ENCODE measurements at places on chromosomes 11 and 22. TPM values are rescaled to one million over a fixed set of nuclear protein-coding genes. Genes with fewer than 3 reads are reported as not detected.

The IMMP1L gene
- total RNA-seq = 11.3 TPM

The CCDC157 gene
- total RNA-seq = 4.2 TPM

The PSMA1 gene
- 72.4 TPM for total RNA-seq

The CASP5 gene
- total RNA-seq = not detected

The MISFA gene
- total RNA-seq = not detected

DNA sequence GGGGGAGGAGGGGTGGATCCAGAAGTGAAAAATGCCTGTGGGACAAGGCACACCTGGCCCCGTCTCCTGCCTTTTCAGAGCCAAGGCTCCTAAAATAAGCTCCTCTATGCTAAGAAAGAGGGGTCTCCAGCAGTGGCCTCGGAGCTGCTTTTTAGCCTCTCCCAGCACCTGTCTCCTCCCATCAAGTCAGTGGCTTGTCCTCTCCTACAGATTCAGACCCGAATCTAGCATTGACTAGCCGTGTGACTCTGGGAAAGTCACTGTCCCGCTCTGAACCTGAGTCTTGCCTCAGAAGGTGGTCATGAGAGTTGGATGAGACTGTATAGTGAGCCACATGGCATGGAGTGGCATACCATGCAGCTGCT, 90.8 kb upstream of the THY1 start:
- no peaks in the 10 kb centered on the region for H3K27me3 ChIP-seq
- no peak overlapping the region for H3K4me3 ChIP-seq
- no peaks in the 10 kb centered on the region for H3K4me1 ChIP-seq

DNA sequence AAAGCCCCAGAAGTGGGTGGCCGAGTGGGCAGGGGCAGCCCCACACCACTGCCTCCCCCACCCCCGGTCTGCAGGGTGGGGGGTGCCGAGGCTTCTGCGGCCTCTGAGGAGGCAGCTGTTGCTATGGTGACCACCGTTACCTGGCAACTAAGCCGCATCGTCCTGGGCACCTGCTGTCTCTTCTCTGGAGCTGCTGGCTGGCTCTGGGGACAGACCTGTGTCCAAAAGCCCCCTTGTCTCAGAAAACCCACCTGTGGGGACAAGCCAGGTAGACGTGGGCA, 79.9 kb upstream of the PRR5 start:
- DNase-seq = no peak
- no peak overlapping the region for H3K27ac ChIP-seq
- H3K4me1 ChIP-seq = no peaks in the 10 kb centered on the region
- no peak overlapping the region for H3K4me3 ChIP-seq
- no peaks in the 10 kb centered on the region for H3K36me3 ChIP-seq
- H3K27me3 ChIP-seq = no peaks in the 10 kb centered on the region

DNA sequence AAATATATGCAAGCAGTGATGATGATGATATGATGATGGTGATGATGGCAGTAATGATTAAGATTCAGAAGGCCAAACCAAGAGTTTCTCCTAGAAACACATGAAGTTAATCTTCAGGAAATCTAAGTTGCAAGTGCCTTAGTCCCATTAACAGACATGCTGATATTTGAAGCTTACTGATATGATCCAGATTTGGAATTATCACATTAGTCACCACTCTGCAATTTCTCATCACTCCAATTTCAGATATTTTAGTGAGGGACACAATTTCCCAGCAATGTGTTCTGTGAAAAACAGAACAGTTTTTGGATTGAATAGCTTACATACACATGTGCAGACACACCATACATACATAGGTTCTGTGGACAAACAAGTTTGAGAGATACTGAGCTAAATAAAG, 411.4 kb upstream of the FAT3 start:
- no peaks in the 10 kb centered on the region for H3K27me3 ChIP-seq
- H3K4me1 ChIP-seq = no peaks in the 10 kb centered on the region
- H3K4me3 ChIP-seq = no peak overlapping the region
- no peak overlapping the region for H3K27ac ChIP-seq

GRCh38 chr11:17385926-17386325, 2.5 kb downstream of the KCNJ11 start:
- H3K27me3 ChIP-seq = no peaks in the 10 kb centered on the region
- H3K4me1 ChIP-seq = peaks cover 5% of the 10 kb centered on the region
- no peak for DNase-seq

DNA sequence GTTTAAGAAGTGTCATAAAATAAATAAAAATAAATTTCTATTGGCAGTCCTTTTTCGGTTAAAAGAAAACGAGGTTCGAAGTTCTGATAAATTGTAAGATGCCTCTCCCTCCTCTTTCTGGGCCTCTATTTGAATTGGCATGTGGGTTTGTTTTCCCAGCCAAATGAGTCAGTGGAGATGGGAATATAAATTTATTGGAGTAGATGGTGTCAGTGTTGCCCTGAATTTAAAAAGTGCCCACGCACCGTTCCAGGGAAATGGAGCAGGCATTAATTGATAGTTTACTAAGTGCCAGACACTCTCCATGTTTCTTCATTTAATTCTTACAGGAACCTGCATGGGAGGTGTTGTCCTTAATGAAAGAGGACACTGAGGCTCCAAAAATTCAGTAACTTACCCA, 119.2 kb downstream of the FEZ1 start:
- no peak overlapping the region for H3K4me3 ChIP-seq
- peaks cover 16% of the 10 kb centered on the region for H3K4me1 ChIP-seq
- DNase-seq = no peak

- H3K4me1 ChIP-seq = no peaks in the 10 kb centered on the region
- no peak for DNase-seq
- no peak overlapping the region for H3K27ac ChIP-seq
- no peaks in the 10 kb centered on the region for H3K27me3 ChIP-seq
- H3K4me3 ChIP-seq = no peak overlapping the region
Observed at GRCh38 chr11:47106798-47107411, 69.8 kb downstream of the ARFGAP2 start.

GRCh38 chr11:59767225-59767611, 12.0 kb downstream of the STX3 start:
- H3K4me3 ChIP-seq = no peak overlapping the region
- no peaks in the 10 kb centered on the region for H3K27me3 ChIP-seq
- H3K27ac ChIP-seq = no peak overlapping the region
- DNase-seq = no peak
- no peaks in the 10 kb centered on the region for H3K36me3 ChIP-seq

DNA sequence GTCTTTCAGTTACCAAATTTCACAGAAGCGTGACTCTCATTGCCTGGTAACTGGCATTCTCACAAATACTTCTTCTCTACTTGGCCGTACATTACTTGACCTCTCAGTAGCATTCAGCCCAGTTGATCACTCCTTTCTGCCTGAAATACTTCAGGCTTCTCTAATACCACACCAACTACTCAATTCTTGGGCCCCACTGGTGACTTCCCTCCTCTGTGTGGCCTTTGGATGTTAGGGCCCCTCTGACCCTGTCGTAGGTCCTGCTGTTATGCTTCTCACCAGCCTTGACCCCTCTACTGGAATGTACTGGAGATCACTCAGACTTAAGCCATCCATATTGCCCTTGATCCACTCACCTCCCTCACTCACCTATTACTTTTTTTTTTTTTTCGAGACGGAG, 2.2 kb upstream of the EFCAB6 start:
- H3K4me3 ChIP-seq = no peak overlapping the region
- H3K36me3 ChIP-seq = no peaks in the 10 kb centered on the region
- no peaks in the 10 kb centered on the region for H3K27me3 ChIP-seq
- peaks cover 16% of the 10 kb centered on the region for H3K4me1 ChIP-seq
- no peak overlapping the region for H3K27ac ChIP-seq

DNA sequence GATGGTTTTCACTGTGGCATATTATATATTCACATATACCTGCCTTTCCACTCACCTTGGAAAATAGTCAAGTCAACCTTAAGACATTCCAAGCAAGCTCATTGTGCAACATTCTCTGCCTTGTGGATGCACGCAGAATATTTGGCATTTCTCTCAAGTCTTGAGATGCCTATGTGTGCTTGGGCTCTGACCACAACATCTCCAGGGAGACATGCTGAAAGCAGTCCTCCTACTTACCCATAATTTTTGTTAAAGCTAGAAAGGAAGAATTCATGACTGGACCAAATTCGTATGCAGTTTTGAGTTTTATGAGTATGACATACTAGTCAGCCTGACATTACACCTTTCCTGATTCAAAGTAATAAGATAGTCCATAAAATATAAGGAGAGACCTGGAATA, 684.0 kb downstream of the OPCML start:
- H3K36me3 ChIP-seq = no peaks in the 10 kb centered on the region
- H3K4me1 ChIP-seq = no peaks in the 10 kb centered on the region
- H3K4me3 ChIP-seq = no peak overlapping the region
- no peak for DNase-seq
- no peaks in the 10 kb centered on the region for H3K27me3 ChIP-seq

All from vagina (tissue), 2 donors.